Stimulated activated CD8-positive, alpha-beta memory T cell treated with anti-CD3 and anti-CD28 coated beads, Interleukin-7, amount 100 ng/mL, for 48 hours (primary cell): ENCODE measurements at places on chromosomes 2 and 18.

DNA sequence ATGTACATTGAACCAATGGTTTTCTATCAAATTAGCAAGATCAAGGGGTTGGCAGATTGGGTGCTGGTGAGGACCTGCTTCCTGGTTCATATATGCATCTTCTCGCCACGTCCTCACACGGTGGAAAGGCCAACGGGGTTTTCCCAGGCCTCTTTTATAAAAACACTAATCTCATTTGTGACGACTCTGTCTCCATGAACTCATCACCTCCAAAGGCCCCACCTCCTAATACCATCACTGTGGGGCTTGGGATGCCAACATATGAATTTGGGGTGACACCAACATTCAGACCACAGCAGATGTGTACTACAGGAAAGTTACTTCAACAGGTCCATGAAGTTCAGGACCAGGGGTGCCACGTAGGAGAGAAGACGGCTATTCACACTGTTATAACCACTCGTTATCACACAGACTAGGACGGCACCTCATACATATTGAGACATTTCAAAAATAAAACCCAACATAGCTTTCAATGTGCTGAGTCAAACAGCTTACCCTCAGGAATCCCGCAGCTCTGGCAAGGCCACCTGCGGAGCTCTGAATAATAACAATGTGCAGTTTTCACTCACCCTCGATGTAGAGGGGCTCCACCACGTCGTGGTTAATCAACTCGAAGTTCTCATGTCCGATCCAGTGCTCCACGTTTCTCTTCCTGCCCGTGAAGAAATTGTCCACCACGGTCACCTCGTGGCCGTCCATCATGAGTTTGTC, 49.3 kb downstream of the UXS1 start:
- no peak for DNase-seq

- no peak for DNase-seq
Observed at GRCh38 chr2:207510148-207510547, 19.6 kb upstream of the CREB1 start.

GRCh38 chr2:186460465-186460864, 25.6 kb upstream of the ZC3H15 start:
- DNase-seq: no peak

DNA sequence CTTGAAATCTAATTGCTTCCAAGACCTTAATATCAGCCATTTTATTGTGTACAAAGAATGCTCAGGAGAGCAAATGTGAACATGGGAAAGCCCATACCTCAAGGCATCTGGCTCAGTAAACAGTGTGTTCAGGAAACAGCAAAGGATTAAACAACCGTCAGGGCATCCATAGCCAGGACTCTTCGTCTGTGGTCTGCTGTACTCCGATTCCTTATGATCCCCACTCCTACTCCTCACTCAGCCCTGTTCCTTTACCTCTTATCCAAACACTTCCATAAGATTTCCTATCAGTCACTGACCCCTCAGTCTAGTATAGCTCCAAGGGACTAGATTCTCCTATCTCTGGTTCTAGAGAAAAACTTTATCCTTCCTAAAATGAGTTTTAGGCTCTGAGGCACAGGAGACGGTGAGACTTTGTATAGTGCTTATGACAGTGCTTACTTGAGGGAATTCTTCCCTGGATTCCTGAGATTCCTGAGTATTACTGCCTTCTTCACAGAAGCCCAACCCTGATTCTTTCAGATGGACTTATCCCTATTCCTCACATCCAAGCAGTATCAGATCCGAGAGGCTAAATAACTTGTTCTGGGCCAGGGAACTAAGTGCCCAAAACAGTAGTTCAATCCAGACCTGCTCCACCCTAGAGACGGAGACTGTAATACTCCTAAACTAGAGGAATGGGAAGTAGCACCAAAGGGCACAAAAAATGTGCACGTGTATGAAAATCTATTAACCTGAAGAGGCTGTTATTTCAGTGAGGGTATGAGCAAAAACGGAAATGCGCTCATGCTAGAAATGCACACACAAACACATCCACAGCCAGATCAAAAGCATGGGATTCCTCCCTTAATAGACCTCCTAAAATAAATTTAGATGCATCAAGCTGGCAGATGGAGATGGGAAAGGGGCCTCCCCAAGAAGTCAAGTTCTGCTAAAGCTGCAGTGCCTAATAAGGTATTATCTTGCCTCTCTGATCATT, 42.1 kb upstream of the SIGLEC15 start:
- no peak for DNase-seq

DNA sequence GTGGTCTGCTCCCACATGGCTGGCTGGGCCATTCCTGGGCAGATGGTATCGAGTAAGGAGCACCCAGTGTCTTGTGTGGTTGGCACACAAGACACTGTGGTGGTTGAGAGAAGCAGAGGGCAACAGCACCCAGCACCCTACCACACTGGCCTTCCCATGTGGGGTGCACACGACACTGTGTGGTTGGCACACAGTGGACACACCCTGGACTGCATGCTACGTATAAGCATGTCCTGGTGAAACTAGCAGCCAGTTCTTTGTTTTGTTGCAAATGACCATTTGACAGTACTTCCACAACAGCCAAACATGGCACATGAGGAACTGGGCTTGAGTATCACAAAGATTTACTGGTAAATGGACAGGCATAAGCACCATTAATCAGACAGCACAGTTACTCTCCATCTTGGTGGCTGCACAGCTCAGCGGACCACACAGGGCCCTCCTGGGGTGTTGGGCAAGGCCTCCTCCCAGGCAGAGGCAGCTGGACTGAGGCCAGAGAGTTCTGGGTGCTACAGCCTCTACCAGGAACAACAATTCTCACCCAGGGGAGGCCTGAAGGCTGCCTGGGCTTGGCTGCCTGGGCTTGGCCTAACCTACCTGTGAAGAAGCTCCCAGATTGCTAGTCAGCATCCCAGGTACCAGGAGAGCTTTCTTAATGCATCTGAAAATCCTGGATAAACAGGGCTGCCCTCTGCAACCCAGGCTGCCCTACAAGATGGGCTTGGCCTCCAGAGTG, 59.3 kb upstream of the ALPP start:
- no peak for DNase-seq

DNA sequence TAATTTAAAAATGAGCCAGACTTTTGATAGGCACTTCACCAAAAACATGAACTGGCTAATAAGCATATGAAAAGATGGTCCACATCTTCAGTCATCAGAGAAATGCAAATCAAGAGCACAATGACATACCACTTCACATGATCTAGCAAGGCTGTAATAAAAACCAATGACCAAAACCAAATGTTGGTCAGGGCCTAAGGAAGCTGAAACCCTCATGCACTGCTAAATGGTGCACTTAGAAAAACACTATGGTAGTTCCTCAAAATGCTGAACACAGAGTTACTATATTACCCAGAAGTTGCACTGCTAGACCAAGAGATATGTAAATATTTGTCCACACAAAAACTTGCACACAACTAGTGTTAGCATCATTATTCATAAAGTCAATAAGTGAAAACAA, 504.9 kb upstream of the SOX11 start:
- DNase-seq: no peak

- no peak for DNase-seq
Observed at GRCh38 chr2:17069564-17069963, 403.9 kb upstream of the CYRIA start.

GRCh38 chr2:218224186-218224585, 7.2 kb downstream of the ARPC2 start:
- DNase-seq: no peak

- no peak for DNase-seq
Observed at GRCh38 chr18:21636769-21637168, 24.7 kb downstream of the SNRPD1 start.

DNA sequence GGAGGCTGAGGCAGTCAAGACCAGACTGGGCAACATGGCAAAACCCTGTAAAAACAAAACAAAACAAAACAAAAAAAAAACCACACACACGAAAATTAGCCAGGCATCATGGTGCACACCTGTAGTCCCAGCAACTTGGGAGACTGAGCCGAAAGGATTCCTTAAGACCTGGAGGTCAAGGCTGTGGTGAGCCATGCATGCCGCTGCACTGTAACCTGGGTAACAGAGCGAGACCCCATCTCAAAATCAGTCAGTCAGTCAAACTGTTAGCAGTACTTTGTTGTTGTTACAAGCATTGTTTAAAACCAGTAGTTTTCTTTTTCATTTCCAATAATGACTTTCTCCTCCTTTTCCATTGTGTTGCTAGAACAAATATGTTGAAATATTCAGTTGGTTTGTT, 21.7 kb downstream of the EPB41L5 start:
- DNase-seq: no peak

- DNase-seq: no peak
Observed at GRCh38 chr2:25514043-25514637, 159.2 kb downstream of the DTNB start.

DNA sequence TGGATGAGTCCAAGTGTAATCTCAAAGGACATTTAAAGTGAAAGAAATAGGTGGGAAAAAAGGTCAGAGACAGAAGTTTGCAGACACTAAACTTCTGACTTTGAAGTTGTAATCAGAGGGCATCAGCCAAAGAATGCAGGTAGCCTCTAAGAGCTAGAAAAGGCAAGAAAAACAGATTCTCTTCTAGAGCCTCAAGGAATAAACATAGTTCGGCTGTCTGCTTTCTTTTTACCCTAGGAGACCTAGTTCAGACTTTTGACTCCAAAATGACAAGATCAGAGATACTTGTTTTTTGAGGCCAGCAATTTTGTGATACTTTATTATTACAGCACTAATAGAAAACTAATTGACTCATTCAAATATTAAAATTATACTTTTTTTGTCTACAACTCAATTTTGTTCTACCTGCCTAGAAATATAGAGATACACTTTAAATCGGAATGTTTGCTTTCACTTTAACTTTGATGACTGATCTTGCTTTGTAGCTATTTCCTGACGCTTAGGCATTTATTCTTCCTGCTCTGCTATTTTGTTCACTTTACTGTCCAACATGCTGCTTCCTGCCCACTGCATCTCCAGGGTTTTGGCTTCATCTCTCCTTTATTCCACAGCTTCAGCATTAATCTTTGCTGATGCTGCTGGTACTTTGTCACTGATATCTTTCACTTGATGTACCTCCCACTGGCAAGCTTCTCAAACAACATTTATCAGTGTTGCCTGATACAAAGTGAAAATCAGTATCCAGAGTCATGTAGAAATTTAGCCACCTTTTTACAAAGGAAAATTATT, 272.5 kb downstream of the DSEL start:
- no peak for DNase-seq

DNA sequence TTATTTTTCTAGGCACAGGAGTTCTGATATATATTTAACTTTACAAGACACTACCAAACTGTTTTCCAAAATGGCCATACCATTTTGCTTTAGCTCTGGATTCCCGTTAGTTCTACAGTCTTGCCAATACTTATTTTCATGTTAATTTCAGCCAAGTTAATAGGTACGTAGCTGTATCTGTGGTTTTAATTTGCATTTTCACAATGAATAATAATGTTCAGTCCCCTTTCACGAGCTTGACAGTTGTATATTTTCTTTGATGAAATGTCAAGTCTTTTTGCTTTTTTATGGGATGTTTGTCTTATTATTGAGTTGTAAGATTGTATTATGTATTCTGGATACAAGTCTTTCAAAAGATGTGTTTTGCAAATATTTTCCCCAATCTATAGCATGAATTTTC, 50.6 kb upstream of the GALNT5 start:
- DNase-seq: no peak

GRCh38 chr2:30135541-30135940, 11.3 kb upstream of the YPEL5 start:
- DNase-seq: no peak
